Esophagus squamous epithelium (tissue), 5 donors: ENCODE measurements at places on chromosomes 7 and 10.

DNA sequence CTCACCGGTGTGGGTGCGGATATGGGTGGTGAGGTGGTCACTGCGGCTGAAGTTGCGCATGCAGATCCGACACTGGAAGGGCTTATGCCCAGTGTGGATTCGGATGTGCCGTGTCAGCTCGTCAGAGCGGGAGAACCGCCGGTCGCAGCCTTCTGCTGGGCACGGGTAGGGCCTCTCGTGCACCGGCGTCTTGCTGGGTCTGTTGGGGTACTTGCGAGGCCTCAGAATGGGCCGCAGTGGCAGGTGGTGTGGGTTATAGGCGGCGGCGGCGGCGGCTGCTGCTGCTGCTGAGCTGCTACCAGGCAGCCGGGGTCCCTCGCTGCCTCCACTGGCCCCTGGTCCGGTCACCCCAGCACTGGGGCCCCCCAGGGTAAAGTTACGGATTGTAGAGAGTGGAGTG is 2.7 kb downstream of the EGR2 start:
- no peak for DNase-seq

DNA sequence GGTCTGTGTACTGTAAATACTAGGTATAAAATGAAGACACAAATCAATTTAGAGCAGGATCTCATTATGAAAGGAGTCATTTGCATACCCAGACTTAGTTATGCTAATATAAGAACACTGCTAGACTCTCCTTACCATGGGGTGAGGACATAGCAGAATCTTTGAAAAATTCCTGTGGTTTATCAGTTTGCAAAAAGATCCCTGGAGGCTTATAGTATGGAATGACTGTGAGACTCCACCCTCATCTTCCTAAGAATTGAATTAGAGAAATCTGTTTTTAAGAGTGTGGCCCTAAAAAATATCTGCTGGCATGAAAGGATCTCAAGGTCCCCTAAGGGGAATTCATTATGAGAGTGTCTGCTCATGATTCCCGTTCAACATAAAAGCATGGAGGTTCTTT is 63.2 kb downstream of the WNT2 start:
- DNase-seq, result no peak

DNA sequence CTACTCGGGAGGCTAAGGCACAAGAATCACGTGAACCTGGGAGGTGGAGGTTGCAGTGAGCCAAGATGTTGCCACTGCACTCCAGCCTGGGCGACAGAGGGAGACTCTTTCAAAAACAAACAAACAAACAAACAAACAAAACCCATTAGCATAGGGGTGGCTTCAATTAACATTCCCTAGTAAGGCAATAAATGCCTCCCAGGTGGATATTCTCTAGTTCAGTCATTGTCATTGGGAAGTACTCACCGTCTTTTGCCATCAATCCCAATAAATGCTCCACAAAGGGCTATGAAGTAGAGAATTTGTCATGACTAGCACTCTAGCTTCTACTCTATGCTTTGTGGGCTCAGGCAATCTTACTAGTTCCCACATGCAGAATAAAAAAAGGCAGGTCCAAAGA is 11.7 kb upstream of the TMEM254 start:
- no peak for DNase-seq

DNA sequence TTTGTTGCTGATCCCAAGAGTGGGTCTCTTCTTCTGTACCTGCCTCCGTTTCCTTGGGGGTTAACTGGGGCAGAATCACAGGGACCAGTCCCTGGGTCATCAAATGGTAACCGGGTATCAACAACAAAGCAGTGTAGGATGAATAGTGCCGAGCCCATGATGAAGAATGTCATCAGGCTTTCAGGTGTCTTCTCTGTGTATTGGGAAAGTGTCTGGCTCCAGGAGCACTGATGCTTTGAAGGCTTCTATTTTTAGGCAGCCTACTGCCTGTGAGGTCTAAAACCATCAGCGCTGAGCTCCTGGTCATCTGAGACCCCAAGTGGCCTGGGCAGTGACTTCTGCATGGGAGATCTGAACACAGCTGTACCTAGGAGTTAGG is 48.2 kb upstream of the SHH start:
- no peak for DNase-seq

GRCh38 chr7:136020556-136020955 is 43.4 kb upstream of the MTPN start:
- no peak for DNase-seq
